Aortic smooth muscle cell (primary cell): ENCODE measurements at places on chromosomes 6 and 20. TPM values are rescaled to one million over a fixed set of nuclear protein-coding genes. Genes with fewer than 3 reads are reported as not detected.

The CD109 gene
- 10.4 and 25.8 TPM in 2 replicates for total RNA-seq

The BEND3 gene
- total RNA-seq: 0.93 and 1.2 TPM in 2 replicates

The NKX2-2 gene
- not detected in 2 replicates for total RNA-seq

The PDYN gene
- under 0.01 TPM in 1 of 2 replicates, not detected in the other for total RNA-seq

The SSTR4 gene
- total RNA-seq: 0.13 TPM in 1 of 2 replicates, not detected in the other

The ZSCAN16 gene
- 3.5 and 4.1 TPM in 2 replicates for total RNA-seq

The MAFB gene
- 0.99 and 2.4 TPM in 2 replicates for total RNA-seq

The NFKBIL1 gene
- total RNA-seq: 22.6 and 22.9 TPM in 2 replicates

The FGD2 gene
- total RNA-seq: not detected in 2 replicates

The TRIM31 gene
- not detected in 2 replicates for total RNA-seq

The OTOR gene
- not detected in 2 replicates for total RNA-seq

The OPN5 gene
- 0.19 and 1.1 TPM in 2 replicates for total RNA-seq

The TMEM170B gene
- total RNA-seq: 1.8 and 1.9 TPM in 2 replicates
